OCI-M1 (cell line): ENCODE measurements at places on chromosomes 2 and 18.

DNA sequence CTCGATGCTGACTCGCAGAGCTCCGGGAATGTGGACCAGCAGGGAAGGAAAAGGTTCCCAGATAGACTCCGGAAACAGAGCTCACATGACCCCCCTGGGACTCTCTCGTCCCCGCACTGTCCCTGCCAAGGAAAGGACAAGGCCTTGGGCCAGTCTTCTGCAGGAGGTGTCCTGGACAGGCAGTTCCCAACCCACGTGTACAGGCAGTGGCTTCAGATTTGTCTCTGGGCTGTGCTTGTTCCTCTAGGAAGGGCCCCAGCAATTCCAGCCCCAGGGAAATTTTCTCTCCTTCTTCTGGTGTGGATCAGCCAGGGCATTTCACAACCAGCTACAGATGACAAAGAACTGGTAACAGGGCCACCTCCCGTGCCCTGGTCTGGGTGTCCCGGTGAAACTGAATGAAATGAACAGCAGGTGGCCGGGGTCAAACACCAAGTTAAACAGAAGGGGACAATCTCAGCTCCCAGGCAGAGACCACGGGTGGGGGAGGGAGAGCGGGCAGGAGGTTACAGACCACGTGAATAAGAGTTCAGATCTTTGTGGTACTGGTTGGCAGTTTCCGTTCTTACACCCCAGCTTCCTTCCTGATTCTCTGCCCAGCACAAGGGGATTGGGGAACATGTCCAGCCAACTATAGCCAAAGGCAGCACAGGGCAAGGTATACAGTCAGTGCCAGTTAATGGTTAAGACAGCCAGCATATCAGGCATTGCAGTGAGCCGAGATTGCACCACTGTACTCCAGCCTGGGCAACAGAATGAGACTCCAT, 52.2 kb upstream of the CAB39 start:
- DNase-seq, result peak; percentile 80

DNA sequence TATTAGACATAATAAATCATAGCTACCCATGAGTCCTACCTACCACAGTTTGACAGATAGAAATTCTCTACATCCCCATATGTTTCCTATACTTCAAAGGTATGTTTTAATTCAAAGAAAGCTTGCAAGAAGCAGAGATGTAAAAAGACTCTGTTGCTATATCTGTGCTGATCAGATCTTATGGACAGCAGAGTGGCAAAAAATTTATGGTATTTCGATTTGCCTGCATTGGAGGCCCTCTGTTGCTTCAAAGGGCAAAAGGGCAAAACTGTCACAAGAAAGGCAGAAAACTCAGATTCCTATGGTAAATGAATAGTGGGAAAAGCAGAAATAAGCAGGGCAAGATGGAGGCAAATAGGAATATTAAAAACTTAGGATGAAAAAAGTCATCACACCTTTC, 447.8 kb upstream of the SPHKAP start:
- no peak for DNase-seq

- DNase-seq, result peak; percentile 29
Observed at GRCh38 chr2:194260185-194260584, 1396.8 kb upstream of the SLC39A10 start.

GRCh38 chr18:5892823-5893431, 2.4 kb downstream of the TMEM200C start:
- no peak for DNase-seq

DNA sequence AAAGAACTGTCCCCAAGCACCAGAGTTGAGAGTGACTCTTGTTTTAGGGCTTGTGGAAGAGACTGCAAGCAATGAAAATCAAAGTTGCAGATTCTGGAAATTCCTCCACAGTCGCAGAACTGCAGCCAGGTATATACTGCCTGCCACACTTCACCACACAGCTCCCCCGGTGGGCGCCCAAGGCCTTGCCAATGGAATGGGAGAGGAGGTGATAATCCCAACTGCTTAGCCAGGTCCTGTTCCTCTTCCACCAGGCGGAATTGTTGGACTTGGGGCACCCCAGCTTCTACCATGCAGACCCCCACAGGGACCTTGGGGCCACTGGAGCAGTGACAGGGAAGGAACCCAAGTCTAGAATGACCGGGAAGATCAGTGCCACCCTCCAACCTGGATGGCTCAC, 4.8 kb upstream of the PDIA6 start:
- DNase-seq, result peak; percentile 16
